ENCODE measurements at places on chromosomes 7 and 10.
A peak's percentile ranks its signal among the peaks of the same experiment; 100 is the strongest.

DNA sequence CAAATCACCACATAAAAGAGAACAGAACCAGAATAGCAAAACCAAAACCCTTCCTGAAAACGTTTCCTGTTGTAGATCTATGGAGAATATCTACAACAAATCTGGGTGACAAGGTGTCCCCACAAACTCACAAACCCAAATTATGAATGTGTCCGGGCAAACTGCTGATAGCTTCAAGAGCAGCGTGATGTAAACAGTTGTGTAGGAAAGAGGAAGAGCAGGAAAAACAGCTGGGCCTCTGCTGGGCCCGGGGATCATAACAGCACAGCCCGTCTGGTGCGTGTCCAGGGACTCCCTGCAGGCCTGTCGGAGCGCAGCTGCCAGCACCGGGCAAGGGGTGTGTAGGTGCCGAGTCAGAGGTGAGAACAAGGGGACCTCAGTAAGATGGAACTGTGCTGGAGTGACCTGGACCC, 53.7 kb downstream of the KCNH2 start:
- DNase-seq, result no peak

GRCh38 chr7:156929789-156930539, 19.5 kb upstream of the NOM1 start:
- DNase-seq, result peak; percentile 8

GRCh38 chr10:17241611-17242333, 13.7 kb downstream of the VIM start:
- no peak for DNase-seq

DNA sequence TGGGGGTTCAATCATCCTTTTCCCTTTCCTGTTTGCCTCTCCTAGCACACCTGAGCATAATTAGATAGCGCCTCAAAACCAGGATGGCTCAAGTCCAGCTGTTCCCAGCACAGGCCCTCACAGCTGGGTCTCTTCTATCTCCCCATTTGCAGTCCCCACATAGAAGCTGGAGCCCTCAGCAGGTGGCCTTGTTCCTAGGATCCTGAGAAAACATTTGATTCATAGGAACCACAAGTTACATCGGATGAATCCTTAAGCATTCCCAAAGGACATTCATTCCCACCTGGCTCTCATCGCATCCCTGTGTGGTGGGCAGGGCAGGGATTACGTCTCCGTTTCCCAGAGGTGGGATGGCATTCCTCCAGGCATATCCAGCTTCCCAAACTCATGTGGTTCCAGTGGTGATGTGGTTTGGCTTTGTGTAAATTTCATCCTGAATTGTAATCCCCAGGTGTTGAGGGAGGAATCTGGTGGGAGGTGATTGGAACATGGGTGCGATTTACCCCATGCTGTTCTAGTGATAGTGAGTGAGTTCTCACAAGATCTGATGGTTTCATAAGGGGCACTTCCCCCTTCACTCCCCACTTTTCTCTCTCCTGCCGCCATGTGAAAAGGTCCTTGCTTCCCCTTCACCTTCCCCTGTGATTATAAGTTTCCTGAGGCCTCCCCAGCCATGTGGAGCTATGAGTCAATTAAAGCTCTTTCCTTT, 49.8 kb upstream of the LEP start:
- no peak for DNase-seq

GRCh38 chr7:139771001-139771956, 6.5 kb downstream of the HIPK2 start:
- DNase-seq, result no peak

GRCh38 chr7:86947929-86948328, 111.5 kb downstream of the ELAPOR2 start:
- no peak for DNase-seq

DNA sequence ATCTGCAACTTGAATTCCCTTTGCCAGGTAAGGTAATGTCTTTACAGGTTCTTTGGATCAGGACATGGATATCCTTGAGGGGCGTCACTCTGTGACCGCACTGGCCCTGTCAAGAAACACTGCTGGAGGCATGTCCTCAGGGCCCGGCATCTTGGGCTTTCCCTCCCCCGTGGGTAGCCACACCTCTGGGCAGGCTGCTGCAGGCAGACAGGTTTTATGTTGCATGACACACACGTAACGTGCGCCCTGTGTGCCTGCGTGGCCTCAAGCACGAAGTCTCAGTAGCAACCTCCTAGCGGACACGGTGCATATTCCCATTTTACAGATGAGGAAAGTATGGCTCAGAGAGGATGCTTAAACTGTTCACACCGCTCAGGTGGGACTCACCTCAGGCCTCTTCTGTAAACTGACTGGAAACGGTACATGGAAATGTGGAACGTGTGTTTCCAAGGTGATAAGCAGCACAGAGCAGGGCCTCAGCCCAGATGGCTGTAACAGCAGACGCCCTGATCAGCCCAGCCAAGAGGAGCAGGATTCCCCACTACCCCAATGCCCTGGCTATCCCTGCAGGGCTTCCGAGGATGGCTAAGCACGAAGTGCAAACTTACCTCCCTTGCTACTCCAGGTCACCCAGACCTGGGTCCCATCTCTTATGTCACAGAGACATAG, 553.6 kb downstream of the TCERG1L start:
- no peak for DNase-seq

- DNase-seq, result no peak
These were observed 150.4 kb downstream of the SFMBT2 start for GRCh38 chr10:7260412-7260900.

GRCh38 chr7:96144260-96144526, 177.7 kb downstream of the SLC25A13 start:
- no peak for DNase-seq

DNA sequence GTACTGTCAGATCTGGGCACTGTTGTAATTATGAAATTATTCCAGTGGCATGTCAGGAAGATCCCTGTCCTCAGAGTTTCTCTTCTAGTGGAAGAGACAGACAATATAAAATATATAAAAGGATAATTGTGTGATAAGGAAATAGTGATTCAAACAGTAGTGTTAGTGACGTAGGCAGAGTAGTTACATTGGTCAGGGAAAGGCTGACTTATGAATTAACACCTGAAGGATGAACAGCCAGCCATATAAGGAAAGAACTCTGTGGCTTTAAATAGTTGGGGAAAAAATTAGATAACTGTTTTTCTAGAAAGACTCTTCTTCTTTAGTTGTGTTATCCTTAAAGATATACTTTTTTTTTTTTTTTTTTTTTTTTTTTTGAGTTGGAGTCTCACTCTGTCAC, 37.7 kb downstream of the WAC start:
- no peak for DNase-seq

GRCh38 chr10:131655101-131655849, 245.5 kb upstream of the PPP2R2D start:
- DNase-seq, result no peak

DNA sequence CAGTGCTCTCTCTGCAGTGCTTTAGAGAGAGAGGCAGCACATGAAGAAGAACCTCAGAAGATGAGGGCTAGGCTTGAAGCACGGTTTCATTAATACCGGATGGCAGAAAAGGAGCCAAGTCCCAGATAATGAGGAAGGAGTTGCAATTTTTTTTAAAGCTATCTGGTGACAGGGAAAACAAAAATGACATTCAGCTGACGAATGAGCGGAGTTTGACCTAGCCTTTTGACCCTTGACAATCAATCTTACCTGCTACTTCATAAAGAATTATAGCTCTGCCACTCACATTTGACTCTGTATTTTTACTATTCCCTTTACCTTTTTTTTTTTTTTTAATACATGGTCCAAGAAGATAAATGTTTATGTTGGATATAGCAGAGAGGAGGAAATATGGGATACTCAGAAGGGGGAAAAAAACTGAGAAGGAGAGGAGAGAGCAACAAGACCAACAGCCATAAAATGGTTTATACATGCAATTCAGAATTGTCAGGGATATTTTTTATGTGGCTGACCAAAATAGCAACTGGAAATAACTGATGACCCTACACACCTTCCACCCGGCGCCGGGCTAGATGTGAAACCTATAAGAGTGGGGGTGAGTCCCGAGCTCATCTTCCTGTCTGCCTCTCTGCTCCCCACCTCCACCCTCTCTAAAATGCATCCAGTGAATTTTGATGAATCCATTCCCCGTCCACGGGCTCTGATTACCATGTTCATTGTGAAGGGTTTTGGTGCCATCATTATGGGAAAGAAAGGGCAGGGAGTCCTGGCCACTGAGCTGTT, 274.4 kb upstream of the YAE1 start:
- DNase-seq, result no peak

- DNase-seq, result no peak
These were observed 20.2 kb downstream of the DNAJB9 start for GRCh38 chr7:108589874-108590273.

DNA sequence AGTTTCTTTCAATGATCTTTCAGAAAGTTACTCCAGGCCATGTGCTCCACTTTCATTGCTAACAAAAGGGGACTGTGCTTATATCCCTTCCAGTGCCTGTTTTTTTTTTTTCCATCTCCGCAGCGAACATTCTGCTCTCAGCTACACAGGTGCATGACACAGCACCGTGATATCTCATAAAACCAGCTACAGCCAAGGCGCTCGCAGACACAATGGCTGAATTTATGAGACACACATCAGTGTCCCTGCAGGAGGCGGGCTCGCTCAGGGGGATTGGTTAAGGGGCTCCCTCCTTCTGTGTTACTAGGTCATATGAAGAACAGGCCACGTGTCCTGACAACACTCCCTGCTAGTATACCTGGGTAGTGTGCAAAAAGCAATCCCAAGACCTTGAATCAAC, 245.5 kb downstream of the SKAP2 start:
- no peak for DNase-seq

DNA sequence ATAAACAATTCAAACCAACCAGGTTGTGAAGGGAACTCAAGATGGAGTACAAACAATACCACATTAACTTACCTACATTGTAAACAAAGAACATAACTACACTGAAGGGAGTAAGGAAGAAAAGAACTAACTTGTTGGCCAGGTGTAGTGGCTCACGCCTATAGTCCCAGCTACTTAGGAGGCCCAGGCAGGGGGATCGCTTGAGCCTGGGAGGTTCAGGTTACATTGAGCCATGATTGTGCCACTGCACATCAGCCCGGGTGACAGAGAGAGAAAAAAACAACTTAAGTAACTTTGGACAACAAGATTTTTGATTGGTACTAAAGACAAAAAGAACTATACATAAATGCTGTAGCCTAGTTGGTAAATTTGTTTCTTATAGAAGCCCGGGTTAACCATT, 68.8 kb downstream of the TRIL start:
- no peak for DNase-seq

All from stimulated activated CD4-positive, alpha-beta T cell treated with anti-CD3 and anti-CD28 coated beads, TNF-alpha, amount 100 ng/mL, for 1 hour (primary cell).